ENCODE measurements at places on chromosomes 6 and 20.

DNA sequence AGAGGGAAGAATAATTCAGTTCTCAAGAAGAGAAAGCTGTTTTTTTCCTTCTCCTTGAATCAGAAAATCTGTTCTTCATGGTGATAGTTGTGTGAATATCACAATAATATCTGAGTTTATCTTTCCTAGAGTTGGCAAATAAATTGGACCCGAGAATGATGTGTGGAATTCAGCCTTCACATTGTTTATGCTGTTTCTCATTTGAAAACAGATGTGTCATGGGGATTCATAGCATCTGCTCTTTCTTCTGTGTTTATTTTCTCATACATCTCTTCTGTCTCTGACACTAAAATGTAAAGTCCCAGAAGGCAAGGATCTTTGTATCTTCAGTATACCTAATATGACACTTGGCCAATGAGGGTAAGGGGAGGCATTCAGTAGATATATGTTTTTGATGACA lies 103.6 kb upstream of the SGK1 start:
- DNase-seq: no peak

DNA sequence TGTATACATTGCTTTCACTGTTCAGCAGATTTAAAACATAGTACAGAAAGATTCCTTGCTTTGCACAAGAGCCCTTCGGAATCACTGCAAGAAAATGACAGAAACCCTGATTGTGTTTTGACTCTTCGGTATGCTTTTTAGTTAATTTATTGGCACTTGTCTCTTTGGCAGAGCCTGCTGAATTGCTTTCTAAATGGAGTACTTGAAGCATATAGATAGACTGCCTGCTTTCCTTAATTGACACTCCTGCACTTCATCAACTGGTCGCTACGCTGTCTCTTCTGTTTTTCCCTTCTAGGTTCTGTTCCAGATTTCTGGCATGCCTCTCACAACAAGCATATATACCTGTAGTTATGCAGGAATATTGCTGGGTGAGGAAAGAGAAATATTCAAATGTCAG lies 22.4 kb upstream of the RBM24 start:
- DNase-seq: no peak

- no peak for DNase-seq
These were observed 11.2 kb downstream of the CD83 start for GRCh38 chr6:14128746-14129145.

DNA sequence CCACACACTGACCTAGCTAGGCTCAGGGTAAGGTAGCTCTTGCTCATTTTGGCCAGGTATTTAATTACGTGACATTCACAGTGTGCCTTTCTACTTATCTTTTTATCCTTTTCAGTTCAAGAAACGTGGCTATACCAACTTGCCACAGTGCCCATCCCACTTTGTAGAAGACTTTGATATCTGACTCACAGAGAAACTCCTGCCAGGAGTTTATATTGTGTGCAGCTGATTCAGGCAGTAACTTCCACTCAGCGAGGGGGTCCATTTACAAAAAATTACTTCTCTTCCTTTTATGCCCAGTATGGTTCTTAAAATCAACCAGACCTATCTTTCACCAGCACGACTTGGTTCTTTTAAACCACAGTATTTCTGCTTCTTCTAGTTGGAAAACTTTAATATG lies 75.6 kb downstream of the PRL start:
- DNase-seq: no peak

- no peak for DNase-seq
These were observed 35.6 kb downstream of the CNKSR3 start for GRCh38 chr6:154474648-154475428.

DNA sequence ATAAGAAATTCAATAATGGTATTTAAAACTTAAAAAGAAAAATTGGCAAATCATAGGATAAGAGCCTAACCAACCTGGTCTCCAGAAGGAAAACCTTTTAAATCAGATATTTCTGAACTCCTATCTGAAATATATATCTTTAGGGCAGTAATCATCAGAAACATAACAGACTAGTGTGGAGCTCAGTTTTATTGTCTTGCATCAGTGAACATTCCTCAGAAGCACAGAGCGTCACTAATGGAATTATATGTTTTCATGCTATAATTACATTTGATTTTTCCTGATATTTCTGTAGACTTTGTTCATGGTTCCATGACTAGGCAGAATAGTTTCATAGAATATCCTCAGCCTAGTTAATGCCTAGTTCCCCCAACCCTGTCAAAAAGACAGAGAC lies 262.2 kb downstream of the EYA4 start:
- DNase-seq: no peak

GRCh38 chr6:4942673-4943009 lies 61.2 kb downstream of the RPP40 start:
- DNase-seq: no peak

- DNase-seq: peak; percentile 46
These were observed 2.4 kb upstream of the ZMYND8 start for GRCh38 chr20:47358672-47359529.

DNA sequence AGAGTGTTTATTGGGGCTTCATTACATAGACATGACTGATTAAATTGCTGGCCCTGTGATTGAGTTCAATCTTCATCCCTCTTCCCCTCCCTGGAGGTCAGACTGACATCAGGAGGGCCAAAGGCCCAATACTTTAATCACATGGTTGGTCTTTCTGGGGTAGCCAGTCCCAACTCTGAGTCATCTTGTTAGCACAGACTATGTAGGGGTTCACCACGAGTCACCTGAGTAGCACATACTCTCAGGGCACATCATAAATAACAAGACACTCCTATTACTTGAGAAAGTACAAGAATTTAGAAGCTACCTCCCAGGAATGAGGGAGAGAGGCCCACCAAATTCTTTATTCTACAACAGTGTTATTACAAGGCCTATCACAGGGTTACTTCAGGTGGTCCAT lies 11.3 kb downstream of the GINS1 start:
- no peak for DNase-seq

GRCh38 chr6:41538556-41539182 lies 7.5 kb upstream of the FOXP4 start:
- DNase-seq: peak; percentile 92

DNA sequence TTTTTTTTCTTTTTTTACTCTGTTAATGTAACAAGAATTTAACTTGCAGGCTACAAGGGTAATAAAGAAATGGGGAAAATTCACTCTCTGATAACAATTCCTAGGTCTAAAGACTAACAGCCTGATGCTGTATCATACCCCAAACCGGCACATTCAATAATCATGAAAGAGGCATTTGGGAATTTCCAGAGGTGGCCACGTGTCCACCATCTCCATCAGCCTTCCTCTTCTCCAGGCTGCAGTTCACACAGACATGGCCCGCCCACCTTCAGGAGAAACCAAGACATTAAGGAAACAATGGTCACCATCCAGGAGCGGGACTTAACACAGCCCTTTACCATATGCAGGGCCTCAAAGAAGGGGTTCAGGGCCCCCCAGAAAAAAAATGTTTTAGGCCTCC lies 44.8 kb downstream of the PDE10A start:
- DNase-seq: no peak

DNA sequence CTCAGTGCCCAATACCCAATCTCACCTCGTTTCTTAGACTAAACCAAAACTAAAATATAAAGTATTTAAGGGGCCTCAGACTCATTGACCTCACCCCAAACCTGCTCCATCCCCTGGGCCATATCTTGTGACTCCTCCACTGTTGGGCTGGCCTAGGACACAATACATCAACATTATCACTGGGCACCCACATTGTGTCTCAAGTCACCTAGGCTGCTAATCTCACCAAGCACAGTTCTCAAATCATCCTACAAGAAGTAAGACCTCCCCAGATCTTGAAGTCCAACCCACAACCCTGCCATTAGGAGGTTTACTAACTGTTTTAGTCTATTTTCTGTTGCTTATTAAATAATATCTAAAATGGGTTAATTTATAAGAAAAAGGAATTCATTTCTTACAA lies 96.2 kb downstream of the CRYBG1 start:
- no peak for DNase-seq

DNA sequence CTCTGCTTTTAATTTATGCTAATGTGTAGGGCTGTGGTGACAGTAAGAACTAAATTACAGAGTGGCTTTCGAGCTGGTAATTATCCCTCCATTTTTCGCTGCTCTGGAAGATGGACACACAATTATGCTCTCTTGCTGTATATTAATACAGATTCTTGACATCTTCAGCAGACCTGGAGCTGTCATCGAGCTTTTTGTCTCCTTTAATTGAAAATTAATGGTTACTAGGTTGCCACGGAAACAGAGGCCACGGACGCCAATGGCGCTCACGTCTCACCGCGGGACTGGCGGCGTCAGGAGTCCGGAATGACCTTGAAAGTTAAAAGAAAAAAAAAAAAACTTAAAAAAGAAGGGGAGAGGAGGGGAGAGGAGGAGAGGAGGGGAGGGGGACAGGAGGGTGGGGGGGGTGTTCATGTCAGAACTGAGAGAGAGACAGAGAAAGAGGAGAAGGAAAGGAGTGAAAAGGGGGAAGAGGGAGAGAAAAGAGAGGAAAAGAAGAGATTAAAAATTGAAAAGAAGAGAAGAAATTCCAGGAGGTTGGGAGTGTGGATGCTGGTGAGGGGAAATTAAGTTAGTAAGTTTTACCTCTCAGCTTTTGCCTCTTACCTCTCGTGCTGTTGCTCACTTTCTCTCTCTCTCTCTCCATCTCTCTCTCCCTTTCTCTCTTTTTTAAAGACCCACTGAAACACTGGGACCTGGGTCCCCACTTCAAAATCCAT lies 22.1 kb upstream of the FOXP4 start:
- DNase-seq: no peak

DNA sequence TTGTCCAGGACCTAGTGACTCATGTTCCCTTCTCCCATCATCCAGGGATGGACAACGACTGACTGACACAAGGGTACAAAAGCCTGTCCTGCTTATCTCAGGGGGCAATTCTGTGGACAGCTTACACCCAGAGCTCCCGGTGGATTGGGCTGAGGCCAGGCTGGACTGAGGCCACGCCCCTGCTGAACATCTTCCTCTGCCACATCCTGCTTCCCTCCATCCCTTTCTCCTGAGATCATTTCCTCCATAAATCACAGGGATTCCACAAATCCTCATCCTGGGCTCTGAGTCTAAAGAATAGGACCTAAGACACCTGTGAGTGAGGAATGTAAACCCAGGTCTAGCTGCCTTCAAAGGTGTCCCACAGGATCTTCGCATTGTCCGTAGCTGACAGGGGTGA lies 30.4 kb upstream of the RNF24 start:
- DNase-seq: no peak

DNA sequence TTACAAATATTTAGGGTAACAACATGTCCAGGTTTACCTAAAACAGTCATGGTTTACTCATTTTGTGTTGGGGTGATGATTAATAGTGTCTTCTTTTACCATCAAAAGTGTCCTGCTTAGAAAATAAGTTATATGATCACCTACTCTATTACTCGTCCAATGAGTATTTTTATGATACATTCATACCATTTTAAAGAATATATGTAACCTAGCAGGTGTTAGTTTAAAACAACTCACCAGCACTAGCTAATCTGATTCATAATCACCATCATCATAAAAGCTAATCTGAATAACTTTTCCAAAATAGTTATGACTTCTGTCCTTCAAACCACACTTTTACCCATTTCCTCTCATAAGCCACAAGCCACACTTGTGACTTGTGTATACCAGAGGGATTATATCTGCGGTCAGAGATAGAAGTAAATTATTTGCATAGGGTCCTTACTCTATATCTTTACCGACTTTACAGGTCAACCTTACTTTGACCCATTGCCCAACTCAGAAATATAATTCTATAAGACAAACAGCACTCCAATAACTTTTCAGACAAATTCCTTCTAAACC lies 33.3 kb upstream of the NRN1 start:
- no peak for DNase-seq

- no peak for DNase-seq
These were observed 191.6 kb downstream of the DST start for GRCh38 chr6:56450882-56451739.

GRCh38 chr6:41455410-41455809 lies 90.8 kb upstream of the FOXP4 start:
- DNase-seq: no peak

- no peak for DNase-seq
These were observed 39.3 kb downstream of the ATXN1 start for GRCh38 chr6:16721977-16722376.

GRCh38 chr6:123580331-123580730 lies 56.4 kb downstream of the TRDN start:
- DNase-seq: no peak

DNA sequence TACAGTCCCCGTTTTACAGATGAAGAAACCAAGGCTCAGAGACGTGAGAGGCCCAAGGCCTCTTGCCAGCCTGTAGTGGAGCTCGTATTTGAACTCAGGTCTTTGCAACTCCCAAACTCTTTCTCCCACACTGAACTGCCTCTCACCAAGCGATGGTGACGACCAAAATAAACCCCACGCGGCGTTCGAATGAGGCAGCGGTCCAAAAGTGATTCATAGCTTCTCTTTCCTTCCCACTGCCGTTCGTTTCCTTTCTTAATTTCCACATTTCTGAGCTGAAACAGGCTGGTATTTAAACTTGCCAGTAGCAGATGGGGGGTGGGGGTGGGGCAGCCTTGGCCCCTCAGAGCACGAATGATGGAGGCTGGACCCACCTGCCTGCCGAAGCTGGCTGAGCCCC lies 252.9 kb upstream of the KCNG1 start:
- DNase-seq: no peak

GRCh38 chr20:36741072-36741471 lies 4.8 kb downstream of the NDRG3 start:
- DNase-seq: no peak

GRCh38 chr6:122136386-122136785 lies 263.1 kb upstream of the HSF2 start:
- no peak for DNase-seq

DNA sequence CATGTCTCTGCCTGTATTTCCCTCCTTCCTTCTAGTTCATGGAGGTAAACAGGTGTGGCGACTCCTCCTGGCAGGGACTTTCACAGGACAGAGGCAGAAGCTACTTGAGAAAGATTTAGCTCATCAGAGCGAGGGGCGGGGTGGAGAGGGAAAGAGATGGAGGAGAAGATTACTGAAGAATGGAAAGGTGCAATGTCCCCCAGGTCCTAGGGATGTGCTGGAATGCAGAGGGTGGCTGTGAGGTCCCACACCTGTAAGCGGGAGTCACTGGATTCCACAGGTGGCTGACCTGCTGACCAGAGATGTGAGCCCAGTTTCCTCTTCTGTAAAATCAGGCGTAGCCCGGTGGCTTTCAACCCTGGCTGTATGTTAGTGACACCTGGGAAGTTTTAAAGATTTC lies 199.2 kb upstream of the SULF2 start:
- DNase-seq: no peak

GRCh38 chr6:109002882-109003281 lies 91.8 kb downstream of the SESN1 start:
- DNase-seq: no peak

DNA sequence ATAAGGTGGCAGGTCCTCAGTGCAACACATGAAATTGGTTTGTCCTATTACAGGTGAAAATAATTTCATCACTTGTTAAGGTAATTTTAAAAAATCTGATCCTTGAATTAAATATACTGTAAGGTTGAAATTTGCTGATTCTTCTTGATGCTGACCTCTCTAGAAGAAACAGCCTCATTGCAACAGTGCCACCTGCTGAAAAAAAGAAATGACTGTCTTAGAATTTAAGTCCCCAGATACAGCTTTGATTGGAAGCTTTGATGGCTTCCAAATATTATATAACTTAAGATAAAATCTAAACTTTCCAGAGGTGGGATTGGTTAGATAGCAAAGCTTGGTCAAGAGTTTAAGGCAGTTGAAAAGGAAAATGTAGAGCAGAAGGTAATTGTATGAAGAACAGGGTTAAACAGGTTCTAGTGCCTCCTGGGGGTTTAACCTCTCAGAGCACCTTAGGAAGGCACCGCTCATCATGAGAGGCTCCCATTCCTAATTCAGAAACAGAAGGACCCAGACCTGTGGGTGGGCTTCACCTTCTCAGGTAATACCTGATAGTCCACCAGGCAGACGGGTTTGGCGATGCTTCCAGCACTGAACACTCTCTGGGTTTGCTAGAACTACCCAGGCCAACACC lies 401.0 kb downstream of the PAX1 start:
- no peak for DNase-seq
